Upper lobe of left lung (tissue), 6 donors: ENCODE measurements at places on chromosomes 3 and 15.

- no peaks in the 10 kb centered on the region for H3K36me3 ChIP-seq
- no peak overlapping the region for H3K27ac ChIP-seq
- no peak for DNase-seq
- H3K4me3 ChIP-seq, result no peak overlapping the region
- H3K4me1 ChIP-seq, result peaks cover 12% of the 10 kb centered on the region
- H3K27me3 ChIP-seq, result no peaks in the 10 kb centered on the region
Observed at GRCh38 chr3:42807929-42808328, 1.3 kb upstream of the ACKR2 start.

DNA sequence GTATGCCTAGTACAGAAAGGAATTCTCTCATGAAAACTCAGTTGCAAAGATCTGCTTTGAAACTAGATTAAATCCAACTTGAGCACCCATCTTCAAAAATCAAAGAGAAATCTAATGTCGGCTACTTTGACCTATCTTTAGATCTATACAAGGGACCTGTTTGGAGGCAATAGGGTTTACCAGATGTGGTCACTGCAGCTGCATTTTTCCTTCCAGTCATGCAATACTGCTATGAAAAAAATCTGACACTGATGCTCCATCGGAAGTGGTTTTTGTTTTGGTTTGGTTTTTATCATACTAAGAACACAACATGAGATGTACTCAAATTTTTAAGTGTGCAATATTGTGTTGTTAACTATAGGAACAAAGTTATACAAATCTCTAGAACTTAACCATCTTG is 169.5 kb downstream of the BCHE start:
- no peaks in the 10 kb centered on the region for H3K36me3 ChIP-seq
- H3K4me3 ChIP-seq, result no peak overlapping the region
- no peak overlapping the region for H3K27ac ChIP-seq
- no peaks in the 10 kb centered on the region for H3K4me1 ChIP-seq
- no peaks in the 10 kb centered on the region for H3K27me3 ChIP-seq
- no peak for DNase-seq

DNA sequence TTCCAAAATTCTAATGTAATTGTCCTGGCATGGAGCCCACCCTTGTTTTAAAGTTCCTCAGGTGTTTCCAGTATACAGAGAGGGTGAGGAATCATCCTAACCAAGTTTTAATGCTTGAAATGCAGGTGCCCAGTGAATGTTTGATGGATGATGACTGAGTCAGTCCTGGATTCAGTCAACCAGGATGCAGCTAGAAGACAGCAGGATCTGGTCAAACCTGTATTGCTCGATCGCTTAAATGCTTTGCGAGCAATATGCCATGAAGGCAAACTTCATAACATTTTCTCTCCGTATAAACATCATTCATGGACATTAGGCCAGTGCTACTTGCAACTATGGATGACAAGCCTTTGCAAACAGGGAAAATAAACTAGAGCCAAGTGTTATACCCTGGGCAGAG is 591.2 kb downstream of the RSL24D1 start:
- H3K4me3 ChIP-seq, result no peak overlapping the region
- no peak overlapping the region for H3K27ac ChIP-seq
- no peak for DNase-seq
- H3K4me1 ChIP-seq, result no peaks in the 10 kb centered on the region
- no peaks in the 10 kb centered on the region for H3K27me3 ChIP-seq

DNA sequence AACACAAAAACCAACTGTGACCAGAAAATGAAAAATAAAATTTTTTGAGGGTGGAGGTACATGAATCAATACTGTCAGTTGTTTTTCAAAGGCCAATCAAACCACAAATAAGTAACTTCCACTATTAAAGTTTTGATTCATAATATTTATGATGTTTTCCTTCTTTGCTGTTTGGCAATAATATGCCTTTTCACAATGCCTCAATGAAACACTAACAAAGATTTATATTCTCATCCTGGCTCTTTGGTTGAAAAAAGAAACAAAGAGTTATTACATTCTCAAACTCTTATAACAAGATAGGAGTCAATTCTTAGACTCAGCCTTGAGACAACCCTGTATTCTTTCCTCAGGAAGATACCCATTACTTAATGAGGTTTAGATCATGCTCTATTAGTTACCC is 63.1 kb downstream of the C3orf70 start:
- no peaks in the 10 kb centered on the region for H3K27me3 ChIP-seq
- H3K36me3 ChIP-seq, result no peaks in the 10 kb centered on the region
- no peak overlapping the region for H3K27ac ChIP-seq
- H3K4me1 ChIP-seq, result no peaks in the 10 kb centered on the region
- H3K4me3 ChIP-seq, result no peak overlapping the region

- H3K36me3 ChIP-seq, result no peaks in the 10 kb centered on the region
- peak; percentile 90 for DNase-seq
Observed at GRCh38 chr3:49856181-49857005, at the start of gene TRAIP. TSS of gene TRAIP (minus strand) at chr3:49856564. CDS start at chr3:49856453, 111 bp downstream.
